BJ (cell line): ENCODE measurements at places on chromosomes 2 and 18.

DNA sequence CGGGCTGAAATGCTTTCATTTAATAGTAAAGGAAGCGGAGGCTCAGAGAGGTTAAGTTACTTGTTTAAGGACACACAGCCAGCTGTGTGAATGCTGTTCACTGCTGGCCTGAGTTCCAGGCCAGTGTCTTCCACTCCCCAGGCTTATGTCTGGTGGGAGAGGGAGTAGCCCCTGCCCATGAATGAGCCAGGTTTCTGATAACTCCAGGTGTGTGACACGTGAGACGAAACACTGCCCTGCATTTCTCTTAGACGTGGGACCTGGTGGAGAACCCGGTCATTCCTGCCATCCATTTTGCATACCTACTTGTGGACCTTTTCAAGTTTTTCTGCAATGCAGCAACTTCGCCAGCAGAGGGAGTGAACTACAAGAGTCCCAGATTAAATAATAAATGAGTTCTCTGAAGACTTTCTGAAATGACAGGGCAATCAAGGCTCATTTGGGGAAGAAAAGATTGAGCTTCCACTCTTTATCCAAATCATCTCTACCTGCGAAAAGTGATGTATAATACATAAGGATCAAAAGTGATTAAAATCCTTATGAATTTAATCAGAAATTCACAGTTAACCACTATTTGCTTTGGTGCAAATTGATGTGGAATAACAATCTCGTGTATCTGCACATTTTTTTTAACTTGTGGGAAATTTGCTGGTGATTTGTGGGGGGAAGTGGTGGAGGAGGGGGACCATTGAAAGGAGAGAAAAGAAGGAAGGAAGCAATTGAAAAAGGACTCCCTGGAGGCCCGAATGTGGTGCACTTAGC lies 79.4 kb upstream of the ASB18 start:
- peak; percentile 10 for DNase-seq

DNA sequence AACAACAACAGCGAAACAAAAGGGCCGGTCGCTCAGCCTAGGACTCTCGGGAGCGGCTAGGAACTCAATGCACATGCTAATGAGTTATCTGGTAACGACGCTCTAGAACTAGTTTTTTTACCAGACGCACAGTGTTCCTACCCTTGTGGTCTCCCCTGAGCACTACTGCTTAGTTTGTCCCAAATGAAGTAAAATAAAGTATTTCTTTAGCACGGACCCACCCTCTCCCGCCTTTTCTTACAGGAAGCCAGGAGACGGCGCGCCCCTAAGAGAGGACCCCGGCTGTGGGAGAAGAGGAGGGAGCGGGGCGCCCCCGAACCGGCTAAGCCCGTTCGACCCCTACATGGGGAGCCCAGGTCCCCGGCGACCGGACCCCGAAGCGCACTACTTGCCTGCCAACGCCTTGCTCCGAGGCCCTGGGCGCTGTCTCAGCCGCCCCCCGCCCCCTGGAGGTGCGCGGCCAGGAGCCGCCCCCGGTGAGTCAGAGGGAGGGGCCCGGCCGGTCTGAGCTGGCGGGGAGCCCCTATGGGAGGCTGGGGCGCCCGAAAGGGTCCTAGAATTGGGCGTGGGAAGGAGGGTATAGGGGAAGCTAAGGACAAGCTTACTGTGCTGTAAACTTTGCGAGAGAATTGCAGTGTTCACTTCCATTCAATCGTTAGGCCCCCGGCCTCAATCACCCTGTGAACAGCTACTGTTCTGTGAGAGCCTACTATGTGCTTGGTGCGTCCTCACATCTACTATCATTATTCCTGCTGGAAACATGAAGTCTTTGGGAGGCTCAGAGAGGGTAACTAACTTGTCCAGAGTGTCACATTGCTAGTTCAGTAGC lies 3.6 kb upstream of the CAPG start:
- DNase-seq = no peak

DNA sequence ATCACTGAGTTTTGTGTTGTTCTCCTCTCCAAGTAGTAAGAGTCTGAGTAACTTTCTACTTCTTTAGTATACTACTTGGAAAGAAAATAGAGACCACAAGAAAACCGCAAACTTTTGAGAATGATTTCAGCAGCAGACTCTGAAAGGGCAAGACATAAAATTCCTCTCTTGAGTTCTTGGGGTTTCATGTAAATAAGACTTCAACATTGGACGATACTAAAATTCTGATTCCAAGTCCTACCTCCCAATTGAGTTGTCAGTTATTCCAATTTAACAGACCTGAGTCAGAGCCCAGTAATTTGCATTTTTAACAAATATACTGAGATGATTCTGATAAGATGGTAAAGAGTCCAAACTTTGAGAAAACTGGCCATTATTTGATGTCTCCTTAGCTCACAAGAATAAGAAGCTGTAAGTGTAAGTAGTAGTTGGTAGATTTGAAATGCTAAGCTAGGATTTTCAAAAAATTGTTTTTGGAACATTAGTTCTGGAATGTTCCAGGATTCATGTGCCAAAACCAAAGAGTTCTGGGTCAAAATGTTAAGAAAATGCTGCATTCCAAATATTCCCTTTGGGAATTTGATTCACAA lies 261.6 kb upstream of the SPOPL start:
- DNase-seq = no peak

- no peak for DNase-seq
Observed at GRCh38 chr2:61785583-61785982, 68.3 kb downstream of the FAM161A start.

GRCh38 chr18:74529378-74529777 lies 4.9 kb upstream of the CNDP1 start:
- no peak for DNase-seq

- DNase-seq = no peak
Observed at GRCh38 chr2:190794790-190795189, 85.8 kb upstream of the GLS start.
